Stimulated activated CD8-positive, alpha-beta memory T cell treated with anti-CD3 and anti-CD28 coated beads, Interleukin-12 subunit alpha, Interleukin-12 subunit beta, amount 100 ng/mL, for 4 hours (primary cell): ENCODE measurements at places on chromosomes 16 and 17.

GRCh38 chr17:4548061-4548461, 7.1 kb downstream of the MYBBP1A start:
- DNase-seq: no peak

GRCh38 chr16:65534121-65534528, 412.3 kb upstream of the CDH11 start:
- no peak for DNase-seq

GRCh38 chr17:39209317-39210092, 9.4 kb downstream of the RPL19 start:
- peak; percentile 78 for DNase-seq

DNA sequence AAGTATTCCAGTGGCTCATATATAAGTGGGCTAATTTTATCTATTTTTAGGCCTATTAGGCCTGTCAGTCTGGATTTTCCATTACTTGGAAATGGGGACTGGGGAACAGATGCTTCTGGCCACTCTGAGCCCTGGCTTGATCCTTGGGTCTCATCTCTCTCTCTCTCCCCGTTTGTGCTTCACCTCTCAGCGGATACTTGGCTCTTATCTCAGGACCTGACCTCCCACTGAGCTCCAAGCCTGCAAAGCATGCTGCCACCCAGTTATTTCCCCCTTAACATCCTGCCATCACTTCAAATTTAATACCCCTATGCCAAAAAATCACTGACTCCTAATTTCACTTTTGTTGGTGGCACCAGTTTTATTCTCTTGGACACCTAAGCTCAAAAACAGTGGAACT, 4.2 kb downstream of the ZNF843 start:
- DNase-seq: no peak

DNA sequence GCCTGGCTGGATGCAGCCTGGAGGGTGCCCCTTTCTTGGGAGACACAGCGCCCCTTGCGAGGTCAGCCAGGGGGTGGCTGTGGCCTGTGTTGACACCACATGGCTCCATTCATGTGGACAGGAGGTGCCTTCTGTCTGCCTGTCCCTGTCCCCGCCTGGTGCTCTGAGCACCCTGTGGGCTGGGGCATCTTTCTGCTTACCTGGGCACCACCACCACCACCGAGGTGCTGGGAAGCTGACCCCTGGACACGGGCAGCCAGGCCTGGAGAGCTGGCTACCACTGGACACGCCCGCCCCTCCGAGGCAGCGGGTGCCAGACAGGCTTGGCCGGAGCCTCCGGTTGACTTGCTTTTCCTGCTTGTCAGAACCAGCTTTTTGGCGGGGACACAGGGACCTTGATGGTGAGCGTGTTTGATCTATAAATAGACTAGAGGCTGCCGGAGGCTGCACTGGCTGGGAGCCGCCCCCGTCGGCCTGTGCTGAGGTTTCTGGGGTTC, 121.3 kb upstream of the GSE1 start:
- DNase-seq: no peak

DNA sequence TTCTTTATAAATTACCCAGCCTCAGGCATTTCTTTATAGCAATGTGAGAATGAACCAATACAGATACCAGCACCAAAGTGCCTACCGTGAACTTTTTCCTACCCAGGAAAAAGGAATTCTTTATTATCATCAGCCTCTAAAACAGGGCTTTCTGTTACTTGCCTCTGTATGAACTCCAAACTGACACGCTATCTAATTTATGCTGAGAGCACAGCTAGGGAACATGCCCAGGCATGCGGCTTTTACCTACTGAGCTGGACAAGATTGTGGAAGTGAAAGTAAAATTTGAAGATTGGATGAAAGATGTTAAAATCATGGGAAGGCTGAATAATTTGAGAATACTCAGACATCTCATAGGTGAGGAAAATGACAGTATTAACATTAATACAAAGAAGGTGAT, 24.4 kb upstream of the ADCY9 start:
- DNase-seq: no peak

GRCh38 chr17:78974635-78975591, 4.8 kb downstream of the LGALS3BP start:
- no peak for DNase-seq

GRCh38 chr16:50548125-50548908, at the start of gene NKD1:
Gene NKD1 (plus strand): TSS chr16:50548396. CDS start chr16:50548554, 158 bp downstream.
- peak; percentile 63 for DNase-seq

- no peak for DNase-seq
Measured at GRCh38 chr17:7629939-7630571, at the start of gene SHBG. Gene SHBG (plus strand): TSS chr17:7630135. CDS start chr17:7630173, 38 bp downstream.

DNA sequence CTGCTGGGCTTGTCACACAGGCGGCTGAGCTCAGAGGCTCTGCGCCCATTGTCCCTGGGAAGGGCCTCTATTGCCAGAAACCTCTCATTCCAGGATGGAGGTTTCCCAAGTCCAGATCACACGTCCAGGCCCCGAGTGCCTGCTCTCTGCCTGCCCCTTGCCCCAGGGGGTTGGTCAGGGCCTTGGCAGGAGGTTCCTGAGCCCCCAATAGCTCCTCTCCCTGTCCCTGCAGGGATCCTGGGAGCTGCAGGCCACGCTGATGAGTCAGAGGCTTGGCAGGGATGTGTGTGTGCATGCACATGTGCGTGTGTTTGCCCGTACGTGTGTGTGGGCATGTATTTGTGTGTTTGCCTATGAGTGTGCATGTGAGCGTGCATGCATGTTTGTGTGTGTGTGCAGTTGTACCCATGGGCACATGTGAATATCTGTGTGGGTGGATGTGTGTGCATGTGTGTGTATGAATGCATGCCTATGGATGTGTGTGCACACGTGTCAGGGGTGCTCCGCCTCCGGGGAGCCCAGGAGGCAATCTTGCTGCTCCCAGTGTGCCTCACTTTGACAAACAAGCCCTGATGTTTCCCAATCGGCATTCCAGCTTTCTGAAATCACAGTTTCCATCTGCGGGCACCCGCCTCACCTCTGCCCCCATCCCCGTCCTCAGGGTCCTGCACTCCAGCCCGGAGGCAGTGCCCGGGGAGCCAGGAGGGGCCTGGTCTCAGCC, 98.4 kb upstream of the GSE1 start:
- no peak for DNase-seq

DNA sequence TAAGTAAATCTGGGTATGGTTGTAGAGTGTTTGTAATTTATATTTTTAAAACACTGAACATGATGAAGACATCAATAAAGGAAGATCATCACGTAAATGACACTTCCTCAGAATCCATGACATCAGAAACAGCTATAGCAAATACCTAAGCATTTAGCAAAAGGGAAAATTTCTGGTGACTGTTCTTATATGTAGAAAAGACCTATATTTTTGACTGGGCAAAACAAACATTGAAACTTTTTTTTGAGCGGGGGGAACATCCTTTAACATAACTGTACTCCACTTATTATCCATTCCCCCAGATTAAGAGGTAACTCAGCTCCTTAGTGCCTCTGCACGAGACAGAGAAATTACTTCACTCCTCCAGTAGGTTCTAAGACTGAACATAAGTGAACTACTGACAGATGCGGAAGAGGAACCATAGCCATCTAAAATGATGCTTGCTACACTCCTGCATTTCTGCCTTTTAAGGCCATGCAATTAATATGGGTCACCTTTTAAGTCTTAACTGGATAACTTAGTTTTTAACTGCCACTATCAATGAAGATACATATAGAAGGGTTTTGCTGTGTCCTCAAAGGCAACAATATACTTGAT, 9.4 kb downstream of the CRYBA1 start:
- DNase-seq: no peak

DNA sequence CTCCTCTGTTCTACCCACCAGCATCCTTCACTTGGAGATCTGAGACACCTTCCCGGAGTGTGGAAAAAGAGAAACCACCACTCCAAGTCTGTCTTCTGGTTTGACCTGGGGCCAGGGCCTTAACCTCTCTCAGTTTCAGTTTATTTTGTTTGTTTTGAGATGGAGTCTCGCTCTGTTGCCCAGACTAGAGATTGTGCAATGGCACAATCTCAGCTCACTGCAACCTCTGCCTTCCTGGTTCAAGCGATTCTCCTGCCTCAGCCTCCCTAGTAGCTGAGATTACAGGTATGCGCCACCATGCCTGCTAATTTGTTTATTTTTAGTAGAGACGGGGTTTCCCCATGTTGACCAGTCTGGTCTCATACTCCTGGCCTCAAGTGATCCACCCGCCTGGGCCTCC, 271.1 kb upstream of the TNRC6C start:
- no peak for DNase-seq

DNA sequence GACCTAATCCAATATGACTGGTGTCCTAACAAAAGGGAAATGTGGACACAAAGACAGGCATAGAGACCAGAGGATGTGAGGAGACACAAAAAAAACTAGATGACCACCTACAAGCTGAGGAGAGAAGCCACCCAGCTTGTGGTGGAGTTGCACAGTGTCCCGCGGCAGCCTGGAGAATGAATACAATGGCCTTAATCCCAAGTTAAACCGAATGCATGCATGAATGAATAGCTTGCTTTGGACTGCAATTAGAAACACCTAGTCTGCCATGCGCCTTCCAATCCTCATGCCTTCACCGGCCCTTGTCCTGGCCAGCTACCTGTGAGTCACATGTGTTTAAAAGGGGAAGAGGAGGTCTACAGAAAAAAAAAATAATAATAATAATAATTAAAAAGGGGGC, 72.0 kb downstream of the CNGB1 start:
- DNase-seq: no peak

GRCh38 chr16:87434146-87434667, 42.1 kb downstream of the MAP1LC3B start:
- no peak for DNase-seq

DNA sequence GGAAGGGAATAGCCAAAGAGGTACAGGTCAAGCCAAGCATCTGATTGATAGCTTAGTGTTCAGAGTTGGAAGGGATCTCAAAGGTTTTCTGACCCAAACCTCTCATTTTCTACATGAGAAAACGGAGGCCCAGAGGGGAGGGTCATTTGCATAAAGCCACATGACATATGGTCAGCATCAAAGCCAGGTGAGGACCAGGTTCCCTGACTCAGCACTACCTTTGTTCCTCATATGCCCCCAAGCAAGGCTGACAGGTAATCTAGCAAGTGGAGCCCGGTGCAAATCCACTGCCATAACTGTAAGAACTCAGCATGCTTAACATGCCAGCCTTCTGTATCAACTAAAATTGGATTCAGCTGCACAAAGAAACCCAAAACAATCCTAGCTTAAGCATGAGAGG, 28.2 kb upstream of the CCL1 start:
- no peak for DNase-seq

DNA sequence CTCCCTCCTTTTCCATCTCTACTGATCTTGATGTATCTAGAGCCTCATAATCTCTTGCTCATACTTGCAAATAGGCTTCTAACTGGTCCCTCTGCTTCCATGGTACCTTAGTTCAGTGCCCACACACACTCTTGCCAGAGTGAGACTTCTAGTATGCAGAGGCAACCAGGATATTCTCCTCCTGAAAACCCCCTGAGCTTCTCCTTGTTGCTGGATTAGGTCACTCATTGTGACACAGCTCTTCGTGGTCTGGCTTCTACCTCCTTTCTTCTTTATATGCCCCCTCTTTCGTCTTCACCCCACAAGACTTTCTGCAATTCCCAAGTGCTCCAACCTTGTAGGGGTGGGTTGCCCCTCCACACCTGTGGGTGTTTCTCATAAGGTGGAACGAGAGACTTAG, 2.5 kb upstream of the FAM20A start:
- no peak for DNase-seq

- no peak for DNase-seq
Measured at GRCh38 chr16:4090351-4090851, 25.8 kb downstream of the ADCY9 start.

GRCh38 chr17:733743-734142, 1.3 kb downstream of the TLCD3A start:
- DNase-seq: no peak

DNA sequence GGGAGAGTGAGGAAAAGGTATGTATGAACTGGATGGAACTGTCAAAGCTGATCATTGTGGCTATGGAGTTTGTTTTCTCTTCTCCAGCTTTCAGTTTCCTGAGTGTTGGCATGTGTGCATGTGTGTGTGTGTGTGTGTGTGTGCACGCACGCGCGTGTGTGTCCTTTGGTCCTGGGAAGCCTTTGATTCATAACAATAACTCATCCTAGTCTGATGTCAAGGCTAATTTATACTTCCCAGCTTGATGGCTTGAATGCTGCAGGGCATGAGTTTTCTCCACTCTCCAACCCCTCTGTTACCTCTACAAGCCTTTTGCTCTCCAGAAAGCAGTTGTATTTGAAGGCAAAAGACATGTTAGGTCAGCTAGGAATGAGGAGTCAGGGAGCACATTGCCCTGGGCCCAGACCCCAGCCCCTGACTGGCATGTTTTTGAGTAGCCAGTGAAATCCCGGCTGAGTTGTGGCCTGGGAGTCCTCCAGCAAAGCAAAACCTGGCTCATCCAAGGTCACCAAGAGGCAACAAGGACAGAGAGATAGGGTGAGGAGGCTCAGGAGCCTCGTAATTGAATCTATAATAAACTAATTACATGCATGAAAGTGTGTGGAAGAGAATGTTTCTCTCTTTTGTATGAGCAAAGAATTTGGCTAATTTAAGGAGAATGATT, 8.9 kb upstream of the CDC42EP4 start:
- no peak for DNase-seq

DNA sequence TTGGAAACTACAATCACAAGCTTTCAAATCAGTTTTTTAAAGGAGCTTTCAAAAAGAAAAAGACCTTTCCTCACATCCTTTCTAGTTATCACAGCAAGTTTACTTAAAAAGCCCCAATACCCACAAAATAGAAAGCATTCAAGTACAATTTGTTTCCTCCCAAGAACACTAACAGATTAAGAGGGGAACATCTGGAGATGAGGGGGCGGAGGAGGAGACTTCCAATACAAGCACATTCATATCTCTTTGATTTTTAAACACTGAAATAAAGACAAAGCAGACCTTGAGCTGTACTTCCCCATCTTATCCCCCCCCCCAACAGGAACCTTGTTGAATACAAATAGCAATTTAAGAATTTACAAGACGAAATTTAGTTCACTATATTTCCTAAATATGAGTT, 2.0 kb downstream of the YWHAE start:
- no peak for DNase-seq

DNA sequence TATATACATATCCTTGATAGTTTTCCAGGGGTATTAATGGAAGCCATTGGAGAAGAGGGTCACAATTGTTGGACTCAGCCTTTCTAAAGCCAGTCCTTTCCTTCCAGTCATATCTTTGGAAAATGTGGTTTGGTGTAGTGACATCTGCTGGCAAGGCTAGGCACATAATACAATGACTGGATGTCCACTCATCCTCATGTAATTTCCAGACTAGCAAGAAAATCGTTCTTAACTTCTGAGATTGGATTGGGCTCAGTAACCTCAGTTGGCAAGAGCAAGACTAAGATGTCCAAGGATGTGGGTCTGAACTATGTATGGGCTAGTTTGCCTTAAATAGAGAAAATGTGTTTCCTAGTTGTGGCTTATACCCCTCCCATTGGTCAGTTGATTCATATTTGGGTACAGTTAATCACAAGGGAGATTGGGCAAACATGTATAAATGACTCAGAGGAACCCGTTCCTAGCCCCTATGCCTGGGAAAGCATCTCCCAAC, 8.7 kb upstream of the KAT7 start:
- no peak for DNase-seq
